Dermis blood vessel endothelial cell (primary cell): ENCODE measurements at places on chromosomes 2 and 18. TPM values are rescaled to one million over a fixed set of nuclear protein-coding genes. Genes with fewer than 3 reads are reported as not detected.

REEP1 gene
- total RNA-seq: 4.9 and 13.4 TPM in 2 replicates

RAX gene
- total RNA-seq: not detected in 2 replicates

RND3 gene
- total RNA-seq: 53.1 and 66.5 TPM in 2 replicates

STARD6 gene
- total RNA-seq: 0.09 TPM in 1 of 2 replicates, not detected in the other

RRM2 gene
- 19.9 and 90.8 TPM in 2 replicates for total RNA-seq

CHRNG gene
- total RNA-seq: not detected in 2 replicates

MAPK4 gene
- total RNA-seq: not detected in 2 replicates

HRH4 gene
- 0.19 TPM in 1 of 2 replicates, not detected in the other for total RNA-seq

CIB4 gene
- total RNA-seq: not detected in 2 replicates

PPM1G gene
- 109 and 164 TPM in 2 replicates for total RNA-seq

BOLL gene
- not detected in 2 replicates for total RNA-seq

KYNU gene
- 0.17 TPM in 1 of 2 replicates, not detected in the other for total RNA-seq
